ENCODE measurements at places on chromosomes 2 and 18.
A peak's percentile ranks its signal among the peaks of the same experiment; 100 is the strongest.

DNA sequence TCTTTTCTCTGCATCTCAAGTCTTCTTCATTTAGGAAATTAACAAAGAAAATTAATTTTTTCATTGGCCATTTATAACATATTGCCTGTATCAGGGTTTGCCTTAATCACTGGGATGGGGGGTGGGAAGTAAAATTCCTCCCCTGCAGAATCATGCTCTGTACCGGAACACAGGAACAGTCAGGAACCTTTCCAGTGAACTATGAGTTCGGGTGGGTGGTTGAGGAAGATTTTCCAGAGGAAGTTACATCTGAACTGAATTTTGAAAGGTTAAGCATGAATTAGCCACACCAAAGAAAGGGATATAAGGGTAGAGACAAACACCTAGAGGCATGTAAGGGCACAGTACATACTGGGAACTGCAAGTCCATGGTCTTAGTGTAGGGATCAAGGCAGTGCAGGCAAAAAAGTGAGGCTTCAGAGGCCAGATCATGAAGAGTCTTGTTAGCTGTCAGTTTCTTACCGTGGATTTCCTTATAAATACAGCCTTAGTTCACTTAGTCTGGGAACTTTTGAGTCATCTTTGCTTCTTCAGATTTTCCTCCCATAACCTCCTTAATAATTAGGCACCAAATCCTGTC lies 55.6 kb downstream of the FAM117B start:
- peak; percentile 35 for DNase-seq

GRCh38 chr2:207160115-207160514 lies 5.6 kb downstream of the KLF7 start:
- DNase-seq = no peak

DNA sequence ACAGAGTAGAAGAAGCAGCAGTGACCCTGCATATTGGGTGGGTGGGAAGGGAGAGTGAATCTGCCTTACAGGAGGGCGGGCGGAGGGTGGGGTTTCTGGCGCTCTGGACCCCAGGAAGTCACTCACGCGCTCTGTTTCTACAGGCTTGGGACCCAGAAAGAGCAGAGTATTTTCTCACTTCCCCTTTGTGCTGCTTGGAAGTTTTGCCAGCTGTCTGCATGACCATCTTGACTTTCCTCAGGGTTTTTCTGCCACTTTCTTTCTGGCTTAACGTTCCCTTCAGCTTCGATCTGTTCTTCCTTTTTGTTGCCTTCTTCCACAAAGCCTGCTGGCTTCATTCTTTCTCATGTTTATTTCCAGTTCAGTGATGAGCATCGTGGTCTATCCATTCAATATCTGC lies 383.1 kb downstream of the GALR1 start:
- no peak for DNase-seq

- DNase-seq = no peak
These were observed 67.0 kb upstream of the RASGRP3 start for GRCh38 chr2:33409417-33409955.

DNA sequence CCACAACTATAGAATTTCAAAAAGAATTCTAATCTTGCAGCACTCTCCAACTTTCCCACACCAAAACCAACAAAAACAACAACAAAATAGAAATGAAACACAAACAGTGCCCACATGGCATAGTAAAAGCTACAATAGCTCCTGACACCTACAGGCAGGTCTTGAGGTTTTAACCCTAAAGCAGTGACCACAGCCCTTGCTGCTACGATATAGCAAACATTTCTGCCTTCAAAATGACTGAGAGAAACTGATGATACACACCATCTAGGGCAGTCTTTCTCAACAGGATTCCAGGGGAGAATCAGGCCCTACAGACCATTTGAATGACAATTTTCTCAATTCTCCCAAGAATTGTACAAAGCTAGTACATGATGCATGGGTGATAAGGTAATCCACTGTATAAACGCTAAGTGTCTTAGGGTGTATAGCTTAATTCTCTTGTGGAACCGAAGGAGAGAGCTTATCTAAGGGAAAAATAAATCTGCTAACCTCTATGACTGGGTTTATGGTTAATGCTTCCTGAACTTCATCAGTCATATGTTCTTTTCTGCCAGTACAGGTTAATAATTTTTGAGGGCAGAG lies 46.5 kb downstream of the TRAK2 start:
- no peak for DNase-seq

DNA sequence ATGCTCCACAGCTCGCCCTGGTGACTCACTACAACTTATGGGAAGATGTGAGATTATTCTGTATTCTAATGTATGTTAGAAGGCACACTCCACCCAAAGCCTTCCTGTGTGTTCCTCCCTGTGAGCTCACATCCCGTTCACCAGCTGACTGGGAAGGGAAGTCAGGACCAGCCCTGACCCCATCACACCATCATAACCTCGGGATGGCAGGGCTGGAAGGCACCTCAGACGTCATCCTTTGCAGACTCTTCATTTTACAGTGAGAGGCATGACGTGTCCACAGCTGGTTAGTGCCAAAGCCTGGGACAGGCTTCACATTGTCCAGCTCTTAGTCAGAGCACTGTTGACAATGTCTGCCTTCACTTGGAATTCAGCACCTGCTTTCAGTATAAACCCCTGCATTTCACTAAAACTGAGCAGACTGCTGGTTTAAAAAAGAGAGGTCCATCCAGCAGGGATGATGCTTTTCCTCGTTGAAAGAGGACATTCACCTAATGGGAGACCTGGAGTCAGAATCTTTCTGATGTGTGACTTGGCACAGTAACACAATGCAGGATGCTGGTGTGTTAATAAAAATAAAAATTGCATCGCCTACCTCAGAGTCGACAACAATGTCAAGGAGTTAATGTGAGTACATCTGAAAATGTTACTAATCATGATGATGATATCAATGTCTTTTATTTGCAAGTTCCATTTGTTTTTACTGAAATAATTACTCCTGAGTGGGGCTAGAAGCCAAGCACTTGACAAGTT lies 418.0 kb upstream of the TNP1 start:
- DNase-seq = peak; percentile 98

GRCh38 chr2:109209412-109209811 lies 80.4 kb downstream of the SH3RF3 start:
- DNase-seq = peak; percentile 70

DNA sequence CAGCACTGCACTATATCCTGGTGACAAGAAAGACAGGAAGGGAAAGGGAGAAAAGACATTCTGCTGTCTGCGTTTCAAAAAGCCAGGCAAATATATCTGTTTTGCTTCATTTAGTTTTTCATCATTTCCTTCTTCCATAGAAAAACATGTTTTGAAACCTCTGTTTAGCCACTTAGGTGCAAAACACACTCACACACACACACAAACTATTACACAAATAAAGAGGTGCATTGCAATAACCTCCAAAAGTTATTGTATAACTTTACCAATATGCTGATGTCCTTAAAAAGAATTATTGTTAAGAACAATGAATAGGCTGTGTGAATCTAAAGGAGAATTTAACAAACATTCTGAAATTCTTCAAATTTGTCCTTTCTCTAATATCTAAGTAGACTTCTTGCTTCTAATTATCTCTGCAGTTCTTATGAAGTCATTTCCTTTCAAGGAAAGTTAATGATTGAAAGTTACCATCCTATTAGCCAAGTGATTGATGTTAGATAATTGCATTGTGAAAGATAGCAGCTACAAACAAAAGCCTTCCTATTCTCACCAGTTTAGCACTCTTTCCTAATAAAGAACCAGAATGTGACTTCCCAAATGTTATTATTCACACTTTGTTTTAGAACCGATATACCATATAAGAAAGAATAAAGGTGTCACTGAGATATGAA lies 516.7 kb downstream of the KCNJ3 start:
- no peak for DNase-seq

GRCh38 chr2:8558096-8558495 lies 123.8 kb upstream of the ID2 start:
- DNase-seq = no peak

DNA sequence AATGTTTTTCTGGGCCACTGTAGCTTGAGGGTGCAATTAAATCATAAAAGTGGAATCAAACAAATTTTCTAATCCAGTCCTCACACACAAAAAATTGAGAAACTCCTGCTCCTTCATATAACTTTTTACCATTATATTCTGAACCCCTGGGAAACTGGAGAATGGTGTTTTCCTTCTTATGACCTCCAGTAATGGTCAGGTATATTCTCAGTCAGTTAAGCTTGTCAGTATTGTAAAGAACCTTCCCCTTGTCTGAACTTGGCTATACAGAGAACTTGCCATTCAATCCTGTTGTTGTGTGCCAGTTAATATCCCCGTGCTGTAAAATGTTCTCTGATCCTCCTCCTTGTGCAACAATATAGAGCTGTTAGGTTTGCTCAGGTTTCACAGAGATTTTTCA lies 39.5 kb downstream of the ZNF804A start:
- DNase-seq = no peak

- DNase-seq = no peak
These were observed 21.7 kb downstream of the INHBB start for GRCh38 chr2:120367649-120368048.

DNA sequence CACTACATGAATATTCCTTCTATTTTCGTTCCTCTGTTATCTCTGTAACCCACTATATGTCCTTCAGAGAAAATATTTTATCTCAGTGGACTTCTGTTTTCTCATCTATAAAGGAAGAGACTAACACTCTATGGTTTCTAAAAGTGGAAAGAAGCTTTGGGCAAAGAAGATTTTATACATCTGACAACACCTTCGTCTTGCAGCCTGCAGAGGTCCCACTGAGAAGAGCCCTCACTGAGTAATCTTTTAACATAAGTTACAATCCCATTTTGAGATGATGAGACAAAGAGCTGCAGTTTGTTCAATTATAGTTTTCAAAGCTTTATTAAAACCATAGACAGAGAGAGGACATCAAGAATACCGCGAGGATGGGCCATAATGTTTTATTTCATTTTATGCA lies 28.7 kb downstream of the XIRP2 start:
- no peak for DNase-seq

- DNase-seq = no peak
These were observed 41.1 kb downstream of the FAM124B start for GRCh38 chr2:224360801-224361251.

GRCh38 chr2:171244466-171244969 lies 83.8 kb upstream of the TLK1 start:
- DNase-seq = peak; percentile 81

GRCh38 chr18:11251891-11252270 lies 102.5 kb upstream of the PIEZO2 start:
- peak; percentile 7 for DNase-seq

- peak; percentile 48 for DNase-seq
These were observed 23.8 kb downstream of the GRHL1 start for GRCh38 chr2:9975328-9975727.

GRCh38 chr2:67036444-67036843 lies 360.7 kb upstream of the ETAA1 start:
- no peak for DNase-seq

DNA sequence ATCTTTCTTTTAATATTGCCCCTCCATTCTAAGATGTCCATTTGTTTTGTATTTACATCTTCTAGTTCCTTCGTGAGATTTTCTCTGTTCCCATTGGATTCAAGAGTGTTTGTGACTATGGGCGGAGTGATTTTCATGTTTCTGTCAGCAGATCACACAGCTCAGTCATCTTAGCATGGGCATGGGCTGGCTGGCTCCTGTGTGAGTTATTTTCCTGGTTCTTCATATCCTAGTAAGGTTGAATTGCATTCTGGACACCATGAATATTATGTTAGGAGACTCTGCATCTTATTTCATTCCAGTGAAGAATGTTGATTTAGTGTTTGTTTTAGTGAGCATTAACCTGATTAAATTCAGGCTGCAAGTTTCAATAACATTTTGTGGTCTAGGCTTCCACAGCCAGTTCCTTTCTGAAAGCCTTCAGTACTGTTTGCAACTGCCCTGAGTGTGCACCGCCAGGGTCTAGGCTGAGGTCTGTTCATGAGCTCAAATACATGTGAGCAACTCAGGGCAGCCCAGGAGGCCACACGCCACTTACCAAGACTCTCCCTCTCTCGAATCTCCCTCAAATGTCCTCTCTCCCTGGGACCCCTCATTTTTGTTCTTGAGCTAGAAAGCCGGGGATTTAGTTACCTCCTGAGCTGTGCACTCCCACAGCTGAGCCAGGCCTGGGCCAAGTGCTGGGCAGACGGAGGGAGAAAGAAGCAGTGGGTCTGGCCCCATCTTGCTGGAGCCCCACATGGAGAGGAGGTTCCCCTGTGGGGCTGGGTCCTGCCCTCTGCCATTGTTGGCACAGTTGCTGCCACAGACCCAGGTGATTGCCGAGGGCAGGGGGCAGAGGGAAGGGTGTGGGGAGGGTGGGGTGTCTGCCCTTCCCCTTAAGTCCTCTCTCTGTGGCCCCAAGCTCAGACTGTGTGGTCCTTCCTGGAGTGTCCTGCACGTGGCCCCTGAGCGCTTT lies 145.9 kb downstream of the RTP5 start:
- no peak for DNase-seq

DNA sequence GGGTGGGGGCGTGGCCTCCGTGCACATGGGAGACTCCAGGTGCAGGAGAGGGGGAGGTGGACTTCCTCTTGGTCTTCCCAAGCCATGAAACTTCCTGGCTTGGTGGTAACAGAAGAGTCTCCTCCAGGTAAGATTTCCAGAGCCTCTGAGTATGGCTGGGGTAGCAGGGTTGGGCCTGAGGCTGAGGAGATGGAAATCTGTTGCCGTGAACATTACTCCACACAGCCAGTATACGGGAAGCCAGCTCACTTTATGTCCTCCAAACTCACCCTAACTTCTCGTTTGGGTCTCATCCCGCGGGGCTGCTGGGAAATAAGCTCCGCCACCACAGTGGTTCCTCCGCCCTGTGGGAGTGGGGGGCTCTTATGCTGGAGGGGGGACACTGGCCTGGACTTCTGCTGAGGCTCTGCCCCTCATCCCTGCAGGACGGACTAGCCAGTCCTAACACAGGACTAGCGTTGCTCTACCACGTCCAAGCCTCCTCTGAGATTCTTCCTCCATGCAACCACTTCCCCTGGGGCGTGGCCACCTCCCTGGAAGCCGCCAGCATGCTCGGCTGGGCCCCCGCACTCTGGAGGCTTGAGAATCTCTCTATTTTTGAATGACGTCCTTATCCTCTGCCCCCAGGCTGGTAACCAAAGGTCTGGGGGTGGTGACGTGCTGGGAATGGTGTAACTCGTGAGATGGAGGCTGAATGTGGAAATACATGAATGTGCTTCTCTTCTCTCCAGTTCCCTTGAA lies 777 bp upstream of the RAB17 start:
- no peak for DNase-seq

- peak; percentile 89 for DNase-seq
These were observed 1.1 kb downstream of the TMEM18 start for GRCh38 chr2:675982-676646.

DNA sequence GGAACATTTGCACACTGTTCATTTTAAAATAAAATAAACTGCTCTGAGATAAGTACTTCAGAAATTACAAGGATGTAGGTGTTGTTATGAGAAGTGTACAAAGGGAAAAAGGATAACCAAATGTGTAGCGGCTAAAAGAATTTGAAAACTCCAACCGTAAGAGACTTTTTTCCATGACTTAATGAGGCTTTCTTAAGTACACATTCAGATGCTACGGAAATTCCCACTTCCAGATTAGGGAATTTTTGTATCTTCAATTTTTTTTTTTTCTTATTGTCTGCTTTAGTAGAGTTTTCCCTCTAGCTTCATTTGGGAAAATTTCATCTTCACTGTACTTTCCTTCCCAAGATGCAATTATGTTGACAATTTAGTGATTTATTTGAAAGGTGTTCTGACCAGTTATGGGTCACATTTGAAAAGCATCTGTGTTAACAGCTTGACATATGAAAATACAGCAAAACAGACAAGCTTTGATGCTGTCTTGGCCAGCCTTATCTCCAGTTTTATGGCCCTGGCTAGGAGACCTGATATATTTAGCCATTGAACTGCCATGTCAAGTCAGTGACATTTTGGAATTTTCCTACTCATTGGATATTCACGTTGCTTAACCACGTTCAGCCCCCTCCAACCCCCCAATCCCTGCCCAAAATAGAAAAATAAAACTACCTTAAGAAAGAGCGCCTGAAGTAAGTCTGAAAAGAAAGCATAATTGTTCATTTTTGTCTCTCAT lies 105.6 kb downstream of the FEZ2 start:
- peak; percentile 86 for DNase-seq
